Cerebellar nuclear complex (tissue), 1 donor: ENCODE measurements at places on chromosomes 2 and 18.

GRCh38 chr2:29066997-29067605, 7.2 kb downstream of the PCARE start:
- DNase-seq = no peak

DNA sequence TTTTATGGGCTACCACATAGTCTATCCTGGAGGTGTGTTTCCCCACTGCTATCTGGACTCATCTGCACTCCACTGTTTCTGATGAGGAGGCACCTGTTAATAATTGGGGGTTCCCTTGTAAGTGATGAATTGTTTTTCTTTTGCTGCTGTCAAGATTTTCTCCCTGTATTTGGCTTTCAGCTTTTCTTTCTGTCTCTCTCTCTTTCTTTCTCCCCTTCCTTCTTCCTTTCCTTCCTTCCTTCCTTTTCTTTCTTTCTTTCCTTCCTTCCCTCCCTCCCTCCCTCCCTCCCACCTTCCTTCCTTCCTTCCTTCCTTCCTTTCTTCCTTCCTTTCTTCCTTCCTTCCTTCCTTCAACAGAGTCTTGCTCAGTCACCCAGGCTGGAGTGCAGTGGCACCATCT, 9.2 kb downstream of the GNLY start:
- DNase-seq = no peak

- no peak for DNase-seq
Observed at GRCh38 chr2:30110773-30111172, 36.0 kb upstream of the YPEL5 start.

- no peak for DNase-seq
Observed at GRCh38 chr2:158464426-158465281, 7.9 kb downstream of the PKP4 start.

DNA sequence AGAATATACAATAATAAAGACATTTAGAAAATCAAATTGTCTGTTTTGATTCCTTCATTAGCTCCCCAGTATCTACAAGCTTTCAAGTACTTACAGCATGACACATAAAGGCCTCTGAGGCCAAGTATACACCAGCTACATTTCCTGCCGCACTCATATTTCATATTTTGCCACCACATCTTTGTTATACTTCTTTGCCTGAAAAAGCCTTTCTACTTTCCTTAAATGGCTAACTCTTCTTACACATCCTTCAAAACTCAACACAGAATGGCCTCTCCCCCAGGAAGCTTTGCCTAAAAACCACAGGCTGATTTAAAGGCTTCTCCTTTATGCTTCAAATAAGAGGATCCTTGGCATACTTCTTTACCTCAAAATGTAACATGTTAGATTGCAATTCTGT, 4.5 kb downstream of the STK17B start:
- no peak for DNase-seq

DNA sequence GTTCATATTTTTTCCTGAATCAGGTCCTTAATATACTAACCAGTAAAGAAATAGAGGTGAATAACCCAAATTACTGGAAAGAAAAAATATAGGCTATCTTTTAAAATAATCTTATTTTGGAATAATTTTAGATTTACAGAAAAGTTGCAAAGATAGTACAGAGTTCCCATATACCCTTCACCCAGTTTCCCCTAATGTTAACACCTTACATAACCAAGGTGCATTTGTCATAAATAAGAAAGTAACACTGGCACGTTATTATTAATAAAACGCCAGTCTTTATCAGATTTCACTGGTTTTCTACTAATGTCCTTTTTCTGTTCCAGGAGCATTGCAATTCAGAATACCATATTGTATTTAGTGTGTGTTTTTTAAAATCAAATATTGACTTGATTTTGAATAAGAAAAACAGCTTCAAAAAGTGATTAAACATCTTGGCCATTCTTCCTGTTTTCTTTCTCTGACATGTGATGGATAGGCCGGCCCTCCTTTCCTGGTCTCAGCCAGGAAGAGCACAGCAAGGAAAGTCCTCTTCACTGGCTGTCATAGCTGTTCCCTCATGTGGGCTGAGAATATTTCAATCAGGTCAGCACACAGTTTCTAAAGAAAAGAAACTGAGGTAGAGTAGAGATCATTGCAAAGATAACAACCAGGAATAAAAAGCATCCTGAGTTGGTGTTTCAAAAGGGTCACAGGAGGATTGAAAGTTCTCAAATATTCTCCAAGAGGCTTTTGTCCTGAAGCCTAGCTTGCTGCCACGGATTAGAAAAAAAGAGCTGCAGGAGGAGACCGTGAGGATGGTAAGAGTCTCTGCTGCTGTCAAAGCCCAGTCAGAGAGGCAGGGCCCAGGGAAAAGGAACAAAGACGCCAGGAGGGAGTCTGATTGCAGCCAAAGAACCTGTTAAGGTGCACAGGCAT, 79.3 kb upstream of the ARL5A start:
- DNase-seq = peak; percentile 19

- DNase-seq = no peak
Observed at GRCh38 chr2:189424961-189425360, 16.3 kb upstream of the WDR75 start.
